Hematopoietic multipotent progenitor cell treated with erythropoietin and hydrocortisone succinate and interleukin-3 and kit ligand, for 6 days (in vitro differentiated cells): ENCODE measurements at places on chromosomes 1 and 21.
A peak's percentile ranks its signal among the peaks of the same experiment; 100 is the strongest.

DNA sequence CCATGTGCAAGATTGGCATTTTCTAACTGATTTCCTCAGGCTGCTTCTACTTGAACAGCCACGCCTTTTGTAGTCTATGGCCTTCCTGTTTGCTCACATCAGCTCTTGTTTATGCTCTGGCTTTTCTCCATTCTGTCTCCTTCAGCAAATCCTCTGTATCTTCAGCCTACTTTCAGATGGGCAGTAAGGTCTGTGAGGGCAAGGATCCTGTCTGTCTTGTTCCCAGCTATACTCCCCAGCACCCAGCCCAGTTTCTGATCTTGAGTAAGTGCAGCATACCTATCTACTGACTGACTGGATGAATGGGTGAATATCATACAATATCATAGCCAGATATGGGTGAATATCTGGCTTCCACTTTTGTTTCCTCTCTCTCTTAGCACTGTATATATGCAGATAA, 438.1 kb downstream of the LMO4 start:
- no peak for DNase-seq

DNA sequence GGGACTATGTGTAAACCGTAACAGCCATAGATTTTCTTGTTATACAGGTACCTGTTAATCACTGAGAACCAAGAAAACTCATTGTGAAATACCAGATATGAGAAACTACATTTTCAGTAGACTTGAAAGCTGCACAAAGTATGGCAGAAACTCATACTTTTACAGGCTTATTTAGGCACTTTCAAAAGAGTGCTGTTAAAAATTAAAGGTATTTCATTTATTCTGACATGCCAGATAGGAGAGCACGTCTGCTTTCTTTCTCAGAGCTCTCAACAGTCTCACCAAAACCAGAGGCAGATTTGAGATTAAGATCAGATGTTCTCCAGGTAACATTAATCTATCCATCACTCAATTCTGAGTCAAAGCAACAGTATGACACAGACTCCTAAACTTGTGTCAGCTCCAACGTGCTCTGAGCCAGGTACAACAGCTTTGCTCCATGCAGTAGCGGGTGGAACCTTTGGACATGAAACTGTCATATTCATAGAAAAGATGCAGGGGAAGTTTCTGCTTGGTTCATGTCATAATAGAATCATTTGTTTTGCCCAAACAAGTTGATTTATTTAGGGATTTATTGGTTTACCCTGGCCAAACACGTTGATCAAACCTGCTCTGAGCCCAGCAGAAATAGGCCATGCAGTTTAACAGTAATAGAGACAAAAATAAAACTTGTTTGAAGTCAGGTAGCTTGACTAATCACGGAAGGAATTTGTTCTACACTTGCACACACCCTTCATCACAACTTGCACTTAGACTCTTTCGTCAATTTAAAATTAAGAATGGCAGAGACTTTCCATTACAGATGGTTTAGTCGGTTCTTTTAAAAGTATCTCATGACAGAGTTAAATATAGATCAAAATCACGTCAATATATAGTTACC, 20.8 kb upstream of the TSNAX start:
- no peak for DNase-seq

DNA sequence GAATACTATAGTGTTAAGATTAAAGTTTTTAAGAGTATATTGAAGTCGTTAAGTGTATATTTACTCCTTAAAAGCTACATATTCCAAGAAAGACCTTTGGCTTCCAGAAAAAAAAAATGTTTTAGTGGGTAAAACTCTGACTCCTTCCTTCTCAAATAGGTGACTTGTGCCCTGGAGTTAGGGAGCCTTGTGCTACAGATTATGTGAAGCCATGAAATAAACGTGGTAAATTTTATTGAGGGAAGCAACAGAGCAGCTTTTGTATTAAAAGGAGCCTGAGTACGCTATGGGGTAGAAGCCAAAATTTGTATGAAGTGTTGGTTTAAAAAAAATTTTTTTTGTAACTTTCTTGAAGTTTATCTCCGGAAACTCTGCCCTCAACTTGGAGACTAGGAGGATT, 994 bp downstream of the RO60 start:
- DNase-seq = peak; percentile 34

GRCh38 chr21:40852563-40852962, 5.6 kb upstream of the DSCAM start:
- DNase-seq = no peak

GRCh38 chr1:46812065-46812963, 13.5 kb downstream of the CYP4B1 start:
- no peak for DNase-seq

DNA sequence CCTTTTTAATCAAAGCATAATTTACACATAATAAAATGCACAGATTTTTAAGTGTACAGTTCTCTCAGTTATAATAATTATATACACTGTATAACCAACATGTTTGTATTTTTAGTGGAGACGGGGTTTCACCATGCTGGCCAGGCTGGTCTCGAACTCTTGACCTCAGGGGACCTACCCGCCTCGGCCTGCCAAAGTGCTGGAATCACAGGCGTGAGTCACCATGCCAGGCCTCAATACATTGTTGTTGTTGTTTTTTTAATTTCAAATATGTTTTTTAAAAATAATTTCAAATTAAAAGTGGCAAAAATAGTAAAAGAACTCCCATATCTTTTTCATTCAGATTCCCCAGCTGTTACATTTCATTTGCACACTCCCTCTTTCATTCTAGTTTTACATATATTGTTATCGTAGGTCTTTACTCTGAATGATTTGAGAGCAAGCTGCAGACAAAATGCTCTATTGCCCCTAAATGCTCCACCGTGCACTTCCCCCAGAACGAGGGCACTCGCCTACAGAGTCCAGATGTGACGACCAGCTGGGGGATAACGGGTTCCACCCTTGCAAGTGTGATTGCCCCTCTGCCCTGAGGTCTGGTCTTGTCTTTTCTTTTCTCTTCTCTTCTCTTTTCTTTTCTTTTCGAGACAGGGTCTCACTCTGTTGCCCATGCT, 19.2 kb upstream of the RD3 start:
- DNase-seq = no peak

GRCh38 chr1:154751690-154752089, 118.4 kb downstream of the KCNN3 start:
- DNase-seq = no peak

DNA sequence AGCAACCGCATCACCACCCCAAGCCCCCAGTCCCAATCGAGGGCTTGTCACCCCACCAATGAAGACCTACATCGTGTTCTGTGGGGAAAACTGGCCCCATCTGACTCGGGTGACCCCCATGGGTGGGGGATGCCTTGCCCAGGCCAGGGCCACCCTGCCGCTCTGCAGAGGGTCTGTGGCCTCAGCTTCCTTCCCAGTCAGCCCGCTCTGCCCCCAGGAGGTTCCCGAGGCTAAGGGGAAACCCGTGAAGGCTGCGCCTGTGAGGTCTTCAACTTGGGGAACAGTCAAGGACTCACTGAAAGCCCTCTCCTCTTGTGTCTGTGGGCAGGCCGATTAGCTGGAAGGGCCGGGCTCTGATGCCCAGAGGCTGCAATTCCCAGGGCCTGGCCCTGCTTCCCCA, 2.0 kb downstream of the SRARP start:
- DNase-seq = no peak

DNA sequence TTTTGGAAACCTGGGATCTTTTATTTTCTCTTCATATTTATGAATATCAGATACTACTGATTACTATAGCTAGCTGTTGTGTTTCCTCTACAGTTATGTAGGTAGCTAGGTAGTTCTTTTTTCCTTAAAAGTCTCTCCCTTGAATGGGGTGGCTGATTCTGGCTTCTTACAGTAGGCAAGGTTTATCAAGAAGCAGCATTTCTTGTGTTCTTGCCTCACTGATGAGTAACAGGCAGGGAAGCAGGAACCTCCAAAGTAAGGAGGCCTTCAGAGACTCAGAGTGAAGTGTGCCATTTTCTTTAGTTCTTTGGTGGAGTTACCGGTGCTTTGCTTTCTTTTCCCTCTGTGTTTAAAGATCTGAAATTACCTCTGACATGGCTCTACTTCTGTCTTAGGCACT, 56.0 kb downstream of the ZMYM4 start:
- DNase-seq = no peak

- DNase-seq = no peak
Measured at GRCh38 chr1:175853681-175854080, 110.3 kb upstream of the TNR start.

DNA sequence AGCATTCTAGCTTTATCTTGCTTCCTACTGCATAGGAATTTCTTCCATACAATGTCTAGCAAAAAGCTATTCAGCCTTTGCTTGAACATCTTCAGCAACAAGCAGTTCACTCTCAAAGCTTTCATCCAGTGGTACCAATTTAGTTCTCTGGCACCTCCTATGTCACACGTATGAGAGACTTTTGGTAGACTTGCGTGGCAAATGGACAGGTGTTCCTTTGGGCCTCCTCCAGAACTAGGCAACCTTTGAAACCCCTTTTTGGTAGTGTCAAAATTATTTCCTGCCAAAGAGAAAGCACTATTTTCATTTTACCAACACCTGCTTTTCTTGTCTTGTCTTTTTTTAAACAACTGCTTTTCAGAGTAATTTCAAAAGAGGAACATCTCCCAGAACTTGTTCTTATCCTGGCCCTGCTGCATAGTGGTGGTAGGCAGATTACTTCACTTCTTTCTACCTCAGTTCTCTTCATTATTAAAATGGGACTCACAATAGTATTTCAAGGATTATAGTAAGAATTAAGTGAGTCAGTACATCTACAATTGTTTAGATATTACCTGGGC, 122.4 kb downstream of the MAST2 start:
- peak; percentile 25 for DNase-seq

DNA sequence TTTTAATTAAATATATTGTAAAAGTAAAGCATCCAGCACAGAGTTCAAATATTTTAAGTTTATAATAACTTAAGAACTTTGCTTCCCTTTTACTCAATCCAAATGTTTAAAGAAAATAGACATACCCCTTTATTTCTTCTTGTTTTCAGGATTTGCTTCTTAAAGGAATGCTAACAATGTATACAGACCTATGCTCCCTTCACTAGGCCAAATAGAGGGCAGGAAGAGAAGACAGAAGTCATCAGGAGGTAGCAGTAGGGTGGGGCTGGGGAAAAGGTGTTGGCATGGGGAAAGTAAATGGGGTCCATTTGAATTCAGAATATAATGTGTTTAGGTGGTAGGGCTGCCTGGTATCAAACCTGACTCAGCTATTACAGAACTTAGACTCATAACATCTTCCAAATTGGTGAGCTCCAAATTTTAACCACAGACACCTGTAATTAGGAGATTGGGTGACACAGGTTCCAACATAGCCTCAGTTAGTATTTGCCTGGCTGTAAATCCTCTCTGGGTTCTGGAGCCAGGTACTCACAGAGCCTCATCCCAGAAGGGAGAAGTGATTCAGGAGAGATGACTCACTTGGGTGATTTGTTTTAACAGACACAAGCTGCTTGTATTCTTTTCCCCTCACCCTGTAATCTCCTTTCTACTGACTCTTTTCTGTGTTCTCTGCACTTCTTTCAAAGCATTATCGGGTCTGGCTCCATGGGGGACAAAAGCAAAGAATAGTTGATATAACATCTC, 60.1 kb upstream of the DUSP10 start:
- DNase-seq = no peak

- DNase-seq = no peak
Measured at GRCh38 chr1:160767395-160768294, 28.3 kb upstream of the LY9 start.

DNA sequence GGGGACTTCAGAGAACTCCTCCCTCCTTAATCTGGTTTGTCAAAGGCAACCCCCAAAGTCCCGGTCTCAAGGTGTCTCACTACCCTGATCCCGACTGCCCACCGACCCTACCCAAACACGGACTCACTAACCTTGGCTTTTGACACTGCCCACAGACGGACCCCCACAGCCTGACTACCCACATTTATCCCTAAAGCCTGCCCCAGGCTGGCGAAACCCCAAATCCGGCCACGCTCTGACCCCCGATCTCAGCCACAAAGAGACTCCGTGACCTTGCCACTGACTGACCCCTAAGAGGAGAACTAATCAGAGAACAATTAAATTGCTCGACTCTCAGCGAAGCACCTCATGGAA, 5.2 kb downstream of the ID3 start:
- DNase-seq = no peak

DNA sequence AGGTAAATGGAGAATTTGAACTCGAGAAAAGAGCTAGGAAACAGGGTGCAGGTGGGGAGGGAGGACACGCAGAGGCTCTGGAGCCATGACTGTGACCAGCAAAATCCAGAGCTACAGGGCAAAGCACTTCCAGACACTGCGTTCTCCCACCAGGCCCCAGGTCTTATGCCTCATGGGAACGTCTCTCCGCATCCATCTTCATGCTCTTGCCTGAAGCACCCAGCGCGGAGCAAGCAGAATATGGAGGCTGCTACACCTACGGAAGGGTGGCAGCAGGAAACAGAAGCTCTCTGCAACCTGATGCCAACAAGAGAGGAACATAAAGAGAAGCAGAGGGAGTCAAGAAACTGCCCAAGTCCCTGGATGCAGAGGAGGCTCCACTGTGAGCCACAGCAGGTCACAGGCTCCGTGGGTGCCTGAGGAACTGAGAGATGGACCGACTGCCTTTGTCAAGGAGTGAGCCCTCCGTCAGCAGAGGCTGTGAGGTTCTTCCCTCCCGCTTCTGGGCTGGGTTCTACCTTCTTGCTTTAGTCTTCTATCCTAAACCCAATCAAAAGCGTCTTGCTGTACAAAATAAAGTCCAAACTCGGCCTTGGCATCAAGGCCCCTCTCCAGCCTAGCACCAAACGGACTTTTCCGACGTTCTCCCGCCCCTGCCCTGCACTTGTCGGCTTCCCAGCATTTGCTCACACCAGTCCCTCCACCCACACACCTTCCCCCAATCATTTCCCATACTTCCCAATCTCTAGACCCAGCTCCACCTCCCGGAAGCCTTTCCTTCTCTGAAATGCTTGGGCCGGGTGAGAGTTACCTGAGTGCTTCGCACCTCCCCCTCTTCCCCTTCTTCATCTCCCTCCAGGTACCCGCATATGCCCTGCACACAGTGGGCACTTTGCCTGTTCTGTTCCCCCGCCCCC, 930 bp downstream of the DHCR24 start:
- peak; percentile 51 for DNase-seq

DNA sequence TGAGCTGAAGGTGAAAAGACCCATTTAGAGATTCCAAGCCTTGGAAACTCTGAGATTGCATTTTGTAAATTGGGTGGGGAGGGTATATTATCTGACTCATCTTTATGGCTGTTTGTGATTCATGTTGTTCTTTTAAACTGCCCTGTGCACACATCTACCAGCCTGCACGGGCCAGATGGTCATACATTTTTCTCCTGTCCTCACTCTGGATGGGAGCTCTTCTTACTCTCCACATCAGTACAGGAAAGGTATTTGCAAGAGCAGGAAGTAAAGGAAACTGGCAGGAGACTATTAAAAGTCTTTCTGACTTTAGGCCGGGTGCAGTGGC, 14.3 kb upstream of the NMNAT2 start:
- DNase-seq = no peak

DNA sequence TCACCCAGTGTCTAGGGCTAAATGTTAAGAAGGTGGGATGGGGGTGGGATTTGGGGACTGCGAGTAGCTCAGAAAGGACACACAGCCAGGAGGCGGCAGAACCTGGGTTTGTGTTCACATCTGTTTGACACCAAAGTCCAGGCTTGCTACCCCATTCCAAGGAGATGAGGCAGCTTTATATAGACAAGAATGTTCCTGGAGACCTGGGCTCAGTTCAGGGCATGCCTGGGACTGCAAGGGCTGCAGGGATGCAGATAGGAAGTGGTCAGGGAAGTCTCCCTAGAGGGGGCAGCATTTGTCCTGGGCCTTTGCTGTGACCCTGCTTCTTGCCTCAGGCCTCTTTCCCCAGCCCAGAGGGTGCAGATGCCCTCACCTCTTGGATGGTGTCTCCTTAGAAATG, 16.3 kb downstream of the PADI3 start:
- no peak for DNase-seq

GRCh38 chr1:199657449-199657848, 370.1 kb upstream of the NR5A2 start:
- DNase-seq = no peak
